ENCODE measurements at places on chromosomes 4 and X.

GRCh38 chr4:154574311-154574710 is 11.5 kb downstream of the FGB start:
- DNase-seq = no peak

GRCh38 chr4:189463734-189464133 is 476.9 kb upstream of the FRG1 start:
- no peak for DNase-seq

GRCh38 chr4:186015212-186015817 is 53.6 kb upstream of the TLR3 start:
- DNase-seq = no peak

GRCh38 chr4:26717332-26717731 is 133.4 kb downstream of the TBC1D19 start:
- DNase-seq = no peak

- DNase-seq = no peak
Measured at GRCh38 chr4:132001542-132001941, 1147.6 kb upstream of the PCDH10 start.

- no peak for DNase-seq
Measured at GRCh38 chrX:10083809-10084208, 73.0 kb upstream of the CLCN4 start.
